ENCODE measurements at places on chromosomes 1 and 21. TPM values are rescaled to one million over a fixed set of nuclear protein-coding genes. Genes with fewer than 3 reads are reported as not detected.

LIX1L gene
- 25.4 TPM for polyA plus RNA-seq

NES gene
- polyA plus RNA-seq, result 147 TPM

- DNase-seq, result no peak
Measured at GRCh38 chr21:33008333-33009051, 17.2 kb upstream of the OLIG2 start.

DNA sequence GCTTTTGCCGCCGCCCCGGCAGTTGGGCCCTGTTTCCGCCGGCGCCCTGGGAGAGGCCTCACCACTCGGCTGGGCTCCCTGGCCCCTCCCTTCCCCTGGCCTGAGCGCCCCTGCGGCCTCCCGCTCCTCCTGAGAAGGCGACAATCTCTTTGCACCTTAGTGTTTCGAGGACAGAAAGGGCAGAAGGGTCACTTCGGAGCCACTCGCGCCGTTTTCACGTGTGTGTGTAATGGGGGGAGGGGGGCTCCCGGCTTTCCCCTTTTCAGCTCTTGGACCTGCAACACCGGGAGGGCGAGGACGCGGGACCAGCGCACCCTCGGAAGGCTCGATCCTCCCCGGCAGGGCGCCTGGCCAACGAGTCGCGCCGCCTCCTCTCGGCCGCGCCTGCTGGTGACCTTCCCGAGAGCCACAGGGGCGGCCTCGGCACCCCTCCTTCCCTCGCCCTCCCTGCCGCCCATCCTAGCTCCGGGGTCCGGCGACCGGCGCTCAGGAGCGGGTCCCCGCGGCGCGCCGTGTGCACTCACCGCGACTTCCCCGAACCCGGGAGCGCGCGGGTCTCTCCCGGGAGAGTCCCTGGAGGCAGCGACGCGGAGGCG, 432 bp upstream of the SIM2 start:
- no peak for DNase-seq

NBPF6 gene
- not detected for polyA plus RNA-seq

EPHA2 gene
- 21.3 TPM for polyA plus RNA-seq

DNA sequence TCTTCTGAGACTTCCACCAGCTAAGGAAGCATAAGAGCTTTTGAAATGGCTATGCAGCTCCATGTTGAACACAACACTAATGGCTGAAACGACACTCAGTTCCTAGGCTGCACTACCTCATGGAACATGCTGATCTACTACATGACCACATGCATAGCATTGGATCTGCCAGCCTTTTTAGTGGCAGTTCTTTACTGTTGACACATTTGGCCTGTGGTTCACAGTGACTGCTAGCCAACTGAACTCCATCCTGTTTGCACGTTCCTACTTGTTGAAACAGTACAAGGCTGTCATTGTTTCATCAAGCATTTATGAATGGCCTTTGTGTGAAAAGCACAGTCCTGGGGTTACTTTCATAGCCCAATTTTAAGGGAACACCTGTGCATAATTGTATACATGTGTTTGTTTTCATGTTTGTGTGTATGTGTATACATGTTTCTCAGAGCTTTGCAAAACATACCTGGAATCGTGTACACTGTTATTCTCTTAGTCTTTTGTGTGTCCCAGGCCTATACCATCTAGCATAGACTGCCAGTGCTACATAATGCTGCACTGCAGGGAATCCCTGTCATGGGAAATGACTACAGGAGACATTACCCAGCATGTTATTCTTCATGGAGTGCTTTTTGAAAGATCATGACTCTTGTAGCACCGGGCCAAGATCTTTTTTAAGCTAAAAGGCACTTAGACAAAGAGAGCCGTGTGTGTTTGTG, 179.6 kb upstream of the ESRRG start:
- no peak for DNase-seq
